ENCODE measurements at places on chromosomes 1 and 21.

- no peak for DNase-seq
These were observed 114.7 kb downstream of the GRIK3 start for GRCh38 chr1:36919491-36920145.

- DNase-seq = no peak
These were observed 13.1 kb downstream of the PTPN22 start for GRCh38 chr1:113858418-113858817.

GRCh38 chr1:225440380-225441221 is 12.8 kb upstream of the LBR start:
- DNase-seq = no peak

- no peak for DNase-seq
These were observed 233.1 kb downstream of the HHIPL2 start for GRCh38 chr1:222314839-222315238.

DNA sequence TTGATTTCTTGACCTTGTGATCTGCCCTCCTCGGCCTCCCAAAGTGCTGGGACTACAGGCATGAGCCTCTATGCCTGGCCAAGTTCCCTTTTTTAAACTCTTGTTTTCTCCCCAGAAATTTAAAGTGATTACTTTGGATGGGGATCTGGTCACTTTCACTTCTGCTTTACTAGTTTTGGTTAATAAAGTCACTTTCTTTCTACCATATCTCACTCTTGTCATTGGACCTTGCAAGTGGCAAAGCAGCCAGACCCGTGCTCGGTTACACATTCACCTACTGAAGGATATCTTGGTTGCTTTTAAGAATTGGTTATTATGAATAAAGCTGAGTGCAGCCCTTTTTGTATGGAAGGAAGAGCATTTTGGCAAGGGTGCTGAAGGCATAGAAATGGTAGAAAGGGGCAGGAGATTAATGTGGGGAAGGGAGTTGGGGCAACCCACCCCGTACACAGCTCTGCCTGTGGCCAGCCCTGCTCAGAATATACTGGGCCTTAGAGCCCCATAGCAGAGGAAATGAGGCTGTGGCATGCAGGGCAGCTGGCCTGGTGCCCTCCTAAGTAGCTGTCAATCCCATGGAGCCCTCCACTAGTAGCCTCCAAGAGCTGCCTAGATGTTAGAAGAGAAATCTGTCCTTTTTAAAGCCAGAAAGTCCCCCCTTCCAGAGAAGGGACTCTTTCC is 40.7 kb downstream of the CD2 start:
- DNase-seq = no peak

DNA sequence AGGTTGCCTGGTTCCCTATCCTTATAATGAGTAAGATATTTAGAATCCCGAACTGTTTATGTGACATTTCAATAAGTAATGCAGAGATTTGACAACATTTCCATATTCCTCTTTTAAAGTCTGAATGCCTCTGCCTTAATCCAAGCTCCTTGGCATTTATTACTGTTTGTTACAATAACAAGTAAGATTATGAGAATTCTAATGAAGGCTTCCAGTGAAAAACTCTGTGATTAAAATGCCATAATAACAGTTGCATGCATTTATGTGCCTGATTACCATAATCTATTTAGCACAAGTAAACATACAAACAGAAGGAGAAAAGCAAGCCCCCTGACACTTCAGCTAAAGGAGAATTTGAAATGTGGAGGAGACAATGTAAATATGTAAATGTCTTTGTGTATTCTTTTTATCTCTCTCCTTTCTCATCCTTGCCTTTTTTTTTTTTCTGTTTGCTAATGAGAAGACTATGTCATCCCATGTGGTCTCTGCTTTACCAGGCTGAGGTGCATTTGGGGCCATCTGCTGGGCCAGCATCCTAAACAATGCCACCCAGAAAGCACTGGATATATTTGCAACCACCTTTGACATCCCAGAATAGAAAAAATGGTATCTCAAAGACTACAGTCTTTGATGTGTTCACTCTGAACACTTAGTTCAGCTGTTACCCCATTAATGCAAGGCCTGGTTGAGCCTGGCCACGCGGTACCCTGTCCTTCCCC is 17.2 kb upstream of the OLIG2 start:
- DNase-seq = no peak

Data from activated gamma-delta T cell treated with Interleukin-2 at 50 U/mL for 16 hours (primary cell).